ENCODE measurements at places on chromosomes 2 and 18.

DNA sequence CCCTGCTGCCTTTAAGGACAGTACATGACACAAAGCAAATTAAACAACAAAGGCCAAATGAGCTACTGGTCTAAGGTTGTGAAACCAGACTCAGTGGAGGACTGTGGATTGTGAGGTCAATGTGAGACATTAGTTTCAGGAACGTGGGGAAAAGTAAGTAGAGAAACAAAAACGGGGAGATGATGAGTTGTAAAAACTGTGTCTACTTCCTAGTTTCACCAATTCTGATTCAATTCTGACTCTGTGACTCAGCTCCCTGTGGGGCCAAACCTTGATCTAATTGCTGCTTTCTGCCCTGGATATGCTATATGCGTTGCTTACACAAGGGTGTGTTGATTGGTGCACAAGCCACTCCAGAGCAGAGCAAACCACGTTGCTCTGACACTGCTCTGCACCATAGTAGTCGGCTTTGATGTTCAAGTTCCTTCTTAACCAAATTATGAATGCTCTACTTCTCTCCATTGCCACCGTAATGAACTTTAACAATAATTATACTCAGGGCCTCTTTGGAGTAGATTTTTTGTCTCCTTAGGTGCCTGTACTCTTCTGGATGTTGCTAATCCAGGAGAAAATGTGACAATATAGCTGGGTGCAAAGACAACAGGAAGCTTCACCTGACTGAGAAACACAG is 1640.1 kb upstream of the CELF4 start:
- DNase-seq = no peak

GRCh38 chr2:195477248-195477995 is 179.6 kb upstream of the SLC39A10 start:
- no peak for DNase-seq

DNA sequence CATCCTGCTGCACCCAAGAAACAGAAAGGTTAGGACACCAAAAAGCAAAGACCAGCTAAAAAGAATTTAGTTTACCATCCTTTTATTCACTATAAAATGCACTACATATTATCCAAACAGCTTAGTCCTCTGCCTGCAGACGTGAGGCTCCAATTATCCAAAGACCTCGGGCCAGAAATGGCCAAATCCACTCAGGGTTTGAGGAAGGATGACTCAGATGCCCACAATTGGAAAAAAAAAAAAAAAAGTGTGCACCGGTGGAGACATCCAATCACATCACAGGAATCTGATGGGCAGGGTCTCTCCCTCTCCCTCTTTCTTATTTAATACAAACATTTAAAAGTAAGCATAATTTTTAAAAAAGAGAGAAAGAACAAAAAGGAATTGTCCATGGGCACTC is 65.7 kb downstream of the TRABD2A start:
- no peak for DNase-seq

- peak; percentile 66 for DNase-seq
These were observed 1.8 kb upstream of the ALK start for GRCh38 chr2:29923110-29923721.

DNA sequence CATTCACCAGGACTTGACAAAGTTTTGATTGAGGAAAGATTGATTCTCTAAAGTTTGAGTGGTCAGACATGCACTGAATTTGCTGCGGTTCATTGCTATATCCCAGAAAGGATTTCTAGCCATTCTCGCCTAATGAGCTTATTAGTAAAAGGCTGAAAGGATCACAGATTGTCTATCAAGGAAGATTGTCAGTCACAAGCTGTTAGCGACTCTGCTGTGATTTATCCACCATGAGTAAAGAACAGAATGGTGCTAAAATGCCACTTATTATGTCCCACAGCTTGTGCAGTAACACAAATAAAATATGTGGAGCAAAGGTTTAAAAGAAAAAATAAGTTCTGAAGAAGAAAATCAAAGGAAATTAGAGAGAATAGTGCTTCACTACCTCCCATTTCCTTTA is 701.2 kb upstream of the CDH7 start:
- no peak for DNase-seq

DNA sequence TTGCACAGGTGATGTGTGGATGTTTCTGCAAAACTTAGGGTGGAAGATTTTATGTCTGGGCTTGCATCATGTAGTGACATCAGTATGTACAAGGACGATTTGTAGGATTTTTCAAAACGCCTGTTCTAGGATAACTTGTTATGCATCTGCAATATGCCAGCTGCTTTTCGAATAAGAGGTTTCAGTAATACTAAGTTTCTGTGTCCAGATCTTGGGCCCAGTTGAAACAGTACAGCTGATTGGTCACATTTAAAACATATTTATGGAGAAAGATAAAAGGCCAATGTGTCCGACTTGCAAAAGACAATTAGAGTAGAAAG is 1.2 kb downstream of the PTPN4 start:
- no peak for DNase-seq

DNA sequence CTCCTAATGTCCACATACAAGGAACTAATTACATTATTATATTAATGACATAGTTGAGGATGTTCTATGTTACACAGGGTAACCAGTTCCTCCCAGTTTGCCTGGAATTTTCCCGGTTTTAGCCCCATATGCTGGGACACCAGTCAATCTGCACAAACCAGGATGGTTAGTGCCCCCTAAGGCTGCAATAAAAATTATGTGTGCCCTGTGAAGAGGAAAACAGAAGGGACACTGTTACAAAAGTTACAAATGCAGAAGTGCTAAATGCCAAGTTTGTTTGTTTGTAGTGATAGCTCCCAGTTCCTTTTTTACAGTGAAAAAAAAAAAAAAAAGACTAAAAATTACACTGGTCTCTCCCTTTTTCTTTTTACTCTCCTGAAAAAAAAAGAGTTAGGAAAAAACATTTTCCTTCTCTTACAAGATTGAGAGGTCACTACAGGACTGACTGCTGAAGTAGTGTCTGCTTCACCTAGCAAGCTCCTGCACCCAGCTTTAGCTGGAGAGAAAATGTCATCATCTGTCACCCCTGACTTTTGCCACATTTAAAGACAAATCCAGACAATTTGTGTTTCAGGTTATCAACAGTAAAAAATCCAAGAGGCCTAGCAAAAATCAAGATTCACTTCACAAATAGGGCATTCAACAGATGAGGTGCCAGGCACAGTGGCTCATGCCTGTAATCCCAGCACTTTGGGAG is 3.2 kb downstream of the ANKRD44 start:
- no peak for DNase-seq

- DNase-seq = no peak
These were observed 47.3 kb upstream of the NDUFV2 start for GRCh38 chr18:9055185-9055584.

GRCh38 chr2:102872388-102872787 is 110.6 kb downstream of the TMEM182 start:
- DNase-seq = no peak

DNA sequence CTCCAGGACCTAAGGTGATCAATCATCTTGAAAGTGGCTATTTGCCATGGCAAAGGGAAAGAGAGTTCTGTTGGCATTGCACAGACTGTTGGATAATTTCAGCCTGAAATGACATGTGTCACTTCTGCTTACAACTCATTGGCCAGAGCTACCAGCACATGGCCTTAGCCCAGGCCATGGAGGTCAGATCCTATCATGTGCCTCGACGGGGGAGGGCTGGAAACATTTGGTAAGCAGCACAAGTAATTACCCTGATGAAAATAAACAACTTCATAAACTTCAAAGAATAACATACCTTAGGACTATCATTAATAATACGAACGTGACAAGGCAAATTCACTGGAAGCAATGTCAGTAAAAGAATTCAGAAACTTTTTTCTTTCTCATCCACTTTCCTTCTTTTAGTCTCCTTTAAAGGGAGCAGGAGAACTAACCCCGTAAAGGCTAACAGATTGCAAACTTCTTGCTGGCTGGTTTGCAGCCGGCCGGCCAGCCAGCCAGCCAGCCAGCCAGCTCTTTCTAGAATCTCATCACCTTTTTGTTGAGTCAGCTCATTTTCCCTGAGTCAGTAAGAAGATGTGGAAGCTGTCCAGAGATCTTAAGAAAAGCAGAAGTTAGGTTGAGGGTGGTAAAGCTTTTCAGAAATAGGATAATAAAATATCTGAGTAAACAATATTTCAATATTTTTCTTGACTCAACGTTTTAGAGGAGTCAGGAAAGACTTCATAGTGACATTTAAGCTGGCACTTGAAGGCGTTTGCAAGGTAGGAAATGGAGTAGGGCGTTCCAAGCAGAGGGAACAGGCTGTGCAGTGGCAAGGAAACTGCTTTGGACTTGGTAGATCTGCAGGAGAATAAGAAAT is 31.9 kb downstream of the CNRIP1 start:
- DNase-seq = no peak

DNA sequence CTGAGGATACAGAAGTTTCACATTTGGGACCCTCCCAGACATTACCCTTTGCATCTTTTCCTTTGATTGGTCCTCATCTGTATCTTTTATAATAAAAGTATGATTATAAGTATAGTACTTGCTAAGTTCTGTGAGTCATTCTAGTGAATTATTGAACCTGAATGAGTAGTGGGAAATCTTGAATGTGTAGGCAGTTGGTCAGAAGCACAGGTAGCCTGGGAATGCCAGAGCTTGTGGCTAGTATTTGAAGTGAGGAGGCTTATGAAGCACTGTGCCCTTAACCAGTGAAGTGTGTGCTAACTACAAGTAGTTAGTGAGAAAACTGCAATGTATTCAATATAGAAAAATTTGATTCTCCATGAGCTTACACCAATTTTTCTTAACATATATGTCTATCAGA is 257.6 kb downstream of the GRB14 start:
- DNase-seq = no peak

DNA sequence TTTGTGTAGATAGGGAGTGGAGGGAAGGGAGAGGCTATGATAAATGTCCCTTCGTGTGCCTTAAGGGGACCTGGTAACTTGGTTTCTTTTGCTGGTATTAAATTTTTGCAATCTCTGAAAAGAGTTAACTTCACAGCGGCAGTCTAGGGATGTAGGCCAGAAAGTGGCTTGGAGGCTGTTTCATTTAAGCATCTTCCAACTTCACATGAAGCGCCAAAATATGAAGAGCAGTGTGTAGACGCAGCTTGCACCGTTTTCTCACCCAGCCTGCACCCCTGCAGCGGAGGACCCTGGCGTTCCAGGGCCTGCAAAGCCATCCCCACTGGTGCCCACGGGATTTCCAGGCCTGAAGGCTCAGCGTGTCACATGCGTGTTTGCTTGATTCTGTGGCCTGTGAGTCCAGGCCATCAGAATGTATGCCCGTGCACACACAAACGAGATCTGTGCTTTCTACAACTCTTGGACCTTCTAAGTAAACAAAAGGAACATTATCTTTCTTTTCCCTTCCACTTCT is 87.2 kb upstream of the EPB41L3 start:
- DNase-seq = no peak

Data from HEK293T (cell line).